ENCODE measurements at places on chromosomes 3 and 15.

- DNase-seq = no peak
Observed at GRCh38 chr3:19348941-19349564, 200.7 kb downstream of the KCNH8 start.

GRCh38 chr3:106089806-106090205, 221.0 kb upstream of the CBLB start:
- DNase-seq = no peak

- no peak for DNase-seq
Observed at GRCh38 chr15:72847033-72847432, 63.5 kb upstream of the ADPGK start.

DNA sequence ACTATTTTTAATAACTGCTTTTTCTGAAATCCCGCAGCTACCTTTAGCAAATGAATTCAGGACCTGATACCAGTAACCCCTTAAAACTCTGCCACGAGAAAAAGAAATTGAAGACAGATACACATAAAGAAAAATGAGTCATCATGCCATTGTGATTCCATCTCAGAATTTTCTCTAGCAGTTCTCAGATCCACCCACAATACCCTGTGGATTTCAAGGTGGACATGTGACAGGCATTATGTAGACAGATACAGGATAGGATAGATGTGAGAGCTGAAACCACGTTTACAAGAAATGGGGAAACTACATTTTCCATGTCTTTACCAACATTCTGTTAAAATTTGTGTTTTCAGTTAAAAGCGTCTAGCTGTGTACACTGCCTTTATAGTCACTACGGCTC, 291.9 kb upstream of the NR2F2 start:
- DNase-seq = no peak

- no peak for DNase-seq
Observed at GRCh38 chr3:101833446-101833974, 15.8 kb upstream of the NFKBIZ start.

- DNase-seq = no peak
Observed at GRCh38 chr15:90184786-90185704, 16.1 kb upstream of the SEMA4B start.

GRCh38 chr15:77430213-77430612, 9.5 kb downstream of the HMG20A start:
- no peak for DNase-seq

- no peak for DNase-seq
Observed at GRCh38 chr15:101062471-101063171, 143.5 kb downstream of the LRRK1 start.

DNA sequence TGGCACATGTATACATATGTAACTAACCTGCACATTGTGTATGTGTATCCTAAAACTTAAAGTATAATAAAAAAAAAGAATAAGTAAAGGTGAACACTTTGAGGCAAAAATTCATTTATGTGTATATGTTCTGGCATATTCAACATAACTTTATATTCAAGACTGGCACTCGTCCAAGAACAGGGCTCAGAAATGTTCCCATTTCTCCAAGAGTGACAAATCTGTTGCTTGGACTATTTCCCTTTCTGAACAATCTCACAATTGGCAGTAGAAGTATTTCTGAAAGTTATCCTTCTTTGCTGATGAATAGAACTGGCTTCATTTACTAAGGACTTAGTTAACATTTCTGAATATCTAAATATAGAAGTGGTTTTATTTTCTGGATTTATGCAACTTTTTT, 212.8 kb downstream of the ADAMTSL3 start:
- DNase-seq = no peak

GRCh38 chr3:31075876-31076275, 181.4 kb upstream of the GADL1 start:
- DNase-seq = no peak

- no peak for DNase-seq
Observed at GRCh38 chr15:83665480-83665879, 11.6 kb downstream of the ADAMTSL3 start.

DNA sequence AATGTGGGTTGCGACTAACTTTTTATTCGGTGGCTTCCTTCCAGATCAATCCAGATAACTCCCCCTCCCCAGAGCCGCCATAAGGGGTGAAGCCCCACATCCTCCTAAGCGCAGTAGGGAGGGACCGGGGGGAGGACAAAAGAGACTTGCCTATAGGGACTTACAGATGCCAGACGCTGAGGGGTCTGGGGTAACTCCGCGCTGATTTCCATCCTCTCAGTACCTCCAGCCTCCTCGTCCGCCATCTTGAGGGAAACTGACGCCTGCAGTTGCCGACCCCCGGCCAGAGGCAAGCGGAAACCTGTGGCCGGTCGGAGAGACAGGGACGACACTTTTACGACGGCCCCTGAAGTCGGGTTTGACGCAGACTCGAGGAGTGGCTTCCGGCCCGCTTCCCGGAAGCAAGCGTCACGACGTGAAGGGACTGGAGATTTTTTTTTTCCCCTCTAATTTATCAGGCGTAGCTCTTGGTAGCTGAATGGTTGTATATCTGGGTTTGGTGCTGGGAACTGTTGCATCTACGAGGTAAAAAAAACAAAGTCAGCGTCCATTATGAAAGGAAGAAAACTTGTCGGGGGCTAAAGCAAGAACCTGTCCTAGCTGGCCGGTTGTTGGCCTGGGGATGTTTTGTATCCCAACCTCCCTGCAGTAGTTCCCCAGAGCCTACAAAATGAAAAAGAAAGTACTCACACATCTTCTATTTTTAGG, at the start of gene UBR1:
Gene UBR1 (minus strand): TSS at position 261 of the 708 bp plus-strand sequence. CDS start 16 bp downstream, at position 245.
- DNase-seq = peak; percentile 73

- DNase-seq = no peak
Observed at GRCh38 chr3:149542375-149543312, 68.1 kb downstream of the TM4SF4 start.

DNA sequence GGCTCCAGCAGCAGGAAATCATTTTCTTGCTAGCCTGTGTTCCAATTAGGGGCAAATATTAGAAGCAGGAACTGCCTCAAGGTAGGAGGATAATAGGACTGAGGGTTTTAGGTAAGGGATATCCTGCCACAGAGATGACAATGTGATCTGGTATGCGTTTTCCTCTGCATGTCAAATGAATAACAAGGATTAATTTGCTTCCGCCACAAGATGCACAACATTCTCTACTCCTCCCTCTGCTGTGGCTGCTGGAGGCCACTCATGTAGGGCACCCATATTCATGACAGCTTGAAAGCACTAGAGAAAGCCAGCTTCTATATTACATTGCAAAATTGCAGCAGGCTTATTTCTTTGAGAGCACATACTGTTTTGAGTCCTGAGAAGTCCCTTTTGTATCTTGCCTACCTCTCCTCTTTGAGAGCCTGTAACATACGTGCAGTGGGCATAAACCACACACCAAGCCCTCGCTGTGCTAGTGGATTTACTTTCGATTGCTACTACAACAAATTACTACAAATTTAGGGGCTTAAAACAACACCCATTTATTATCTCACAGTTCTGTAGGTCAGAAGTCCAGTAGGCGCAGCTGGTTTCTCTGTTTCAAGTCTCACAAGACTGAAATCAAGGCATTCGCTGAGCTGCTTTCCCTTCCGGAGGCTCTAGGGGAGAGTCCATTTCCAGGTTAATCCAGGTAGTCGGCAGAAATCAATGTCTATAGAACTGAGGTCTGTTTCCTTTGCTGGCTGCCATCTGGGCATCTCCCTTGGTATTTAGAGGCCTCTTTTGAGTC, 5.9 kb upstream of the CD47 start:
- DNase-seq = no peak

- DNase-seq = peak; percentile 30
Observed at GRCh38 chr3:188170461-188171459, 16.8 kb downstream of the LPP start.

DNA sequence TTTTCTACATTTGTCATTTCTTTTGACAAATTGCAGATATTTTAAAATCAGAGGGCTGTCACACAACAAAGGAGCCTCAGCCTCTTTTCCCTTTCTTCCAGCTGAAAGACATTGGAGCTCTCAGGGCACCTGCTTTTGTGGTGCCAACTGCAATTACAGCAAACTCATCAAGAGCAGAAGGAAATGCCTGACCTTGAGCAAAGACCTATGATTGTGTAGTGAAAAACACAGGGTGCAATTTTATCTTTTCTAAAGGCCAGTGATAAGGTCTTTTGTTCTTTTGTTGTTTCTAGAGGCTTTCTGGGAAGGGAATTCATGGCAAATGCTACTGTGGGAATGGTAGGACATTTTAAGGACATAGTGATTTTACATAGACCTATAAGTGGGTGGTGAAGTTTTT, 214.3 kb downstream of the OXSM start:
- no peak for DNase-seq

DNA sequence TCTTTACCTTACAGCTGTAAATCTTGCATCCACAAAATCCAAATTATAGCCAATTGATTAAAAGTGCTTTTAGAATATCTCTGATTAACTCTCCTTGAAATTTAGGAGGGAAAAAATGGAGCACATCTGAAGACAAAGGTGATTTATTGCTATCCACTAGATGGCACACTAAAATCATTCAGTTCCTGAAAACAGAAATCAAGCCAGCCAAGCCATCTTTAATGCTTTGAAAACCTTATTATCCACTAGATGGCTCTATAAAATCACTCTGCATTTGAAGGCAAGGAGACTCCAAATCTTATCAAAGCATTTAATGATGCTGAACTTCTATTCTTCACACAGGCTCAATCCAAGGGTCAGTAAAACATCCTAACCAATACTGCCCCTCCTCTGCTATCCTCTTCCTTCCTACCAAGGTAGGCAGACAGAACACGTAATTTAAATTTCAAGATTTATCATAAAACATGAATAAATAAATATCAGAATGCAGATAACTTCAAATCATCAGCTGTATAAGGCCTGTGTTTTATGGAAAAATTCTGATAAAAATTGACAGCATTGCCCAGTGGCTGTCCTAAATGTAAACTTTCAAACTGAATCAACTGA, 48.4 kb downstream of the GOLIM4 start:
- DNase-seq = no peak

- no peak for DNase-seq
Observed at GRCh38 chr15:95948411-95948810, 382.1 kb upstream of the NR2F2 start.

DNA sequence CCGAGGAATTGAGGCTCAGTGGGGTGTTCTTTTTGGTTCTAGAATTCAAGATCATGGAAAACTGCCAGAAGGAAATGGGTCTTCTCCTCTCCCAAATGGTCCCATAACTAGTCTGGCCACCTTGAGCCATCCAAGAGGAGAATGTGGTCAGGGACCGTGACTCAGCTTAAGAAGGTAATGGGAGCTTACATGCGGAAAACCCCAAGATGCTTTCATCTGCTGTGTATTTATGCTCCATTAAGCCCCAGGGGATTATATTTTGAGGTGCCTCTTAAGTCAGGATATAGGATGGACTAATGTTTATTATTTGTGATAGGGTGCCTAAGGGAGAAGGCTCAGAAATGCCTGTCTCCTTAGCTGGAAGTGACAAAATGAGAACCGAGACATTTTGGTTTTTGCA, 39.2 kb upstream of the DLG1 start:
- no peak for DNase-seq

DNA sequence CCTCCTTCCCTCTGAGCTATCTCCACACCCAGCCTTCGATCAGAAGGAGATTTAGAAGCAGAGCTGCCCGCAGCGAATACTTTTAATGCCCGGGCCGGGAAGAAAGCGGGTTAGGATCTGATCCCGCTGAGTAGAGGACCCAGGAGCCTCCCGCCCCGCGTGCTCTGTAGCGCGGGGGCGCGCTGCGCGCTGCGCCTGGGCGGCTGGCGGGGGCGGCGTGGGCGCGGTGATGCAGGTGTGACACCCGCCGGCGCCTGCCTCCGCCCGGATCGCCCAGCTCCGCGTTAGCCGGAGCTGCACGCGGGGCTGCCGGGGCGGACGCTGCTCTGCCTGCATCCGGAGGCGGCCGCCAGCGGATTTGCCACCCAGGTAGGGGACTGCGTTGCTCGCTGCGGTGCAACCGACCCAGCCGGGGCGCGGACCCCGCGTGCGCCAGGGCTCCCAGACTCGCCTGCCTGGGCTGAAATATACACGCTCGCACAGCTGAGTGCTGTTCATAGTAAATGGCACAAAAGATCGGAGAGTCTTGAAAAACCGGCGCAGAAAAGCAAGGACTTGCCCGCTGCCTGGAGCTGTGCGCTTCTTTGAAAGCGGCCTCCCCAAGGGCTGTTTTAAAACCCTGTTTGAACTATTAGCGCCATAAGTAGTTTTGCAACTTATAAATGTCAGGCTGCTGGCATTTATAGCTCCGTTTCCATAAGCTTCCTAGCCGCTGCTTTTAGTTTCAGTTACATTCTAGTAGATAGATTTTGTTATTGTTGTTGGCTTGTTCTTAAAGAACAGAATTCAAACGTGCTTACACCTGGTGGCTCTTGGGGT, at the start of gene SV2B:
Gene SV2B (plus strand): TSS at position 263 of the 819 bp plus-strand sequence. CDS start 126,007 bp downstream, outside the sequence.
- DNase-seq = no peak

DNA sequence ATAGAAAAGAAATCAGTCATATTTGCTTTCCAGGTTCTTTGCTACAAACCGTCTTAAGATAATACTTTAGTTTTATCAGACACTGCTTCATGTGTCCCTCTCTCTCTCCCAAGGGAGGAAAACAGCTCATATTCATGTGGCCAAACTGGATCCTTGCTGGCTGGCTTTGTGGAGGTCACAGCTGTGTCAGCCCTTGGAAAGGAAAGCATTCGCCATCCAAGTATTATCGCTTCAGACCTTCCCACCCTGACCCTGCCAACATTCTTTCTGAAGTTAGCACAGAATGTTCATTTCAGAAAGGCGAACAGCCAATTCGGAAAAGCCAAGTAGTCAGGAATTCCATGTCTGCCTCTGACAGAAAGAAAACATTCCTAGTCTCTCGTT, 213.6 kb downstream of the FEZF2 start:
- DNase-seq = no peak

GRCh38 chr15:64542091-64542490, 81.7 kb downstream of the ZNF609 start:
- DNase-seq = no peak

DNA sequence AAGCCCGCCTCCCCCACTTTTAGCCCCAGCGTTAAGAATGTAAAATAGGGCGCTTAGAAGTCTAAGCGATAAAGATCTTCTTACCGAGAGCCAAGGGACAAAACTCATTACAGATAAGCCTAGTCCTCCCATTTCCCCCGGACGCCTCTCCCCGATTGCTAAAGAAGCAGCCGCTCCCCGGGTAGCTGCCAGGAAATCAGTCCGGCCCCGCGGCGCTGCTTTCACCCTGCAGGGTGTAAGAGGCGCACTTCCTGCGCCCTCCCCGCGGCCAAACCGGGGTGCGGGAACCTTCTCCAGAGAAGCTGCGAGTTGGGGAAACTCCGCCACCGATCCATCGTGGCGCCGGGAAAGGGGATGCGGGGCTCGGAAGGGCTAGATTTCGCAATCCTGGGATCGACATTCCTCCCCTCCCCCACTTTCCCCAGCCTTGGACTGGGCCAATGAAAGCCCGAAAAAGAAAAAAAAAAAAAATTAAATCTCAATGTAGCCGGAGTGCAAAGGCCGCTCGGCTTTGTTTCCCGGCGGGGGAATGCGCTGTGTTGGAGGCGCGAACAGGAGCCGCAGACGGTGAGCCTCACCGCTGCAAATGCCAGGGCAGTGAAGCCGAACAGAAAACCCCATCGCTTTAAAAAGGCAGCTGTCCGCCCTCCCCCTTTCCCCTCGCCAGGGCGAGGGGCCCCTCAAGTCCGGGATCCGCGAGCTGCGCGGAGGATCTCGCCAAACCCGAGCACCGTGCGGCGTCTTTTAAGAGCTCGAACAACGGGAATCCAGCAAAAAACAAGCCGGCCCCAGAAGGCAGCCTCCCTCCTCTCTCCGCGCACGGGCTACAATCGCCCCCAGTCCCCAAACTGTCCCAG, 626 bp upstream of the PTPRG start:
- no peak for DNase-seq

Data from stimulated activated CD4-positive, alpha-beta T cell treated with anti-CD3 and anti-CD28 coated beads, Interleukin-1b, Interleukin-23, amount 100 ng/mL, for 1 hour (primary cell).